ENCODE measurements at places on chromosomes 3 and 15.

GRCh38 chr3:122873741-122874515 is 79.1 kb downstream of the SLC49A4 start:
- no peak for DNase-seq

- no peak for DNase-seq
These were observed 126.4 kb downstream of the P2RY1 start for GRCh38 chr3:152961323-152961722.

DNA sequence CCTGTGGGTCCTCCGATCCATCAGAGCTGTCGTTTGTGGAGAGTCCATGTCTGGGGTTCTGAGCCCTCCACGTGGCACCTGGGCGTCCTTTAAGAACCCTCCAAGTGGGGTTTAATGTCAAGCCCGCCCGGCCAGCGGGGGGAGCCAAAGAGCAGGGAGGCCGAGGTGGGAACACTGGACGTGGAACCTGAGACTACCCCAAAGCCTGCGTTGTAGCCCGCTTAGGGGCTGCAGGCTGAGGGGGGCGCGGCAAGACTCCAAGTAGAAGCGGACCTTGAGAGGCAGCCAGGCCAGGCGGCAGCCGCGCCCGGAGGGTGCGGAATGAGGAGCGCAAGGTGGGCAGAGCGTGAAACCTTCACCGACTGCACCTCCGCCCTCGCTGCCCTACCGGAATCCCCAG is 126.2 kb upstream of the ATP10A start:
- DNase-seq: no peak

GRCh38 chr15:65050270-65050669 is 5.1 kb downstream of the SLC51B start:
- no peak for DNase-seq

- DNase-seq: no peak
These were observed 44.7 kb downstream of the CD200 start for GRCh38 chr3:112377568-112378071.

GRCh38 chr3:108293858-108294257 is 2.5 kb upstream of the HHLA2 start:
- no peak for DNase-seq

DNA sequence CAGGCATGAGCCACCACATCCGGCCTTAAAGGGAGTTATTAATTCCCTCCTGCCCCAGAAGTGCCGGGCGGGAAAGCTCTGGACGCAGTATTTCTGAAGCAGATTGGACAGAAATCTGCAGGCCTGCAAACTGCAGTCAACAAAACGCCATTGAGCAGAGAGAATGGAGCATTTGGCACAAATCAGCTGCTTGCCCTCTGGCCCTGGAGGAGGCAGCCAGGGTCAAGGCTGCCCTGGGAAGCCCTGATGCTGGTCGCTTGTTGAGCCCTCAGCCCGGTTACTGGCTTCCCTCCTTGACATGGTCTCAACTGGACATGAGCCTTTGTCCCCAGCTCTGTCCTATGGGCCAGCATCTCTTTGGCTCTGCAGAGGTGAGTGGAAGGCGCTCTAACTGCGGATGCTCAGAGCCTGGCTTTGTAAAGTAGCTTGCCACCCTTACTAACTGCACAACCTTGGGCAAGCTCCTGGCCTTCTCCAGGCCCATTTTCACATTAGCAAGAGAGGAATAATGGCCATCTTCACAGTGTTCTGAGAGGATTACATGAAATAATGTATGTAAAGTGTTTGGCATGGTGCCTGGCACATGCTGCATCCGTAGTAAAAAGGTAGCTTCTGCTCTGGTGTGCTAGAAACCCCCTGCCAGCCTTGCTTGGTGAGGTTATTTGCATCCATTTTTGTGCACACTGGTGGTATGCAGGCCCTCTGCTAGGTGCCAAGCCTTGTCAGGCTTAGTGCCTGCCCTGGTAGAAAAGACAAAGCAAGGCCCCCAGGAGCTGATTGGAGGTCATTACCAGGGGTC is 4.1 kb downstream of the SEMA4B start:
- no peak for DNase-seq

GRCh38 chr3:162224746-162225145 is 728.1 kb downstream of the OTOL1 start:
- DNase-seq: no peak

- DNase-seq: no peak
These were observed 227.3 kb downstream of the SNRPN start for GRCh38 chr15:25182098-25182478.

GRCh38 chr15:26355472-26356074 is 417.3 kb downstream of the GABRB3 start:
- DNase-seq: no peak
